ENCODE measurements at places on chromosomes 12 and 14.

- DNase-seq = no peak
These were observed 768.1 kb upstream of the TBX3 start for GRCh38 chr12:115451780-115452736.

GRCh38 chr12:49098035-49098451 is 3.4 kb upstream of the DHH start:
- DNase-seq = no peak

- peak; percentile 24 for DNase-seq
These were observed 6.6 kb downstream of the BRF1 start for GRCh38 chr14:105294142-105294597.

DNA sequence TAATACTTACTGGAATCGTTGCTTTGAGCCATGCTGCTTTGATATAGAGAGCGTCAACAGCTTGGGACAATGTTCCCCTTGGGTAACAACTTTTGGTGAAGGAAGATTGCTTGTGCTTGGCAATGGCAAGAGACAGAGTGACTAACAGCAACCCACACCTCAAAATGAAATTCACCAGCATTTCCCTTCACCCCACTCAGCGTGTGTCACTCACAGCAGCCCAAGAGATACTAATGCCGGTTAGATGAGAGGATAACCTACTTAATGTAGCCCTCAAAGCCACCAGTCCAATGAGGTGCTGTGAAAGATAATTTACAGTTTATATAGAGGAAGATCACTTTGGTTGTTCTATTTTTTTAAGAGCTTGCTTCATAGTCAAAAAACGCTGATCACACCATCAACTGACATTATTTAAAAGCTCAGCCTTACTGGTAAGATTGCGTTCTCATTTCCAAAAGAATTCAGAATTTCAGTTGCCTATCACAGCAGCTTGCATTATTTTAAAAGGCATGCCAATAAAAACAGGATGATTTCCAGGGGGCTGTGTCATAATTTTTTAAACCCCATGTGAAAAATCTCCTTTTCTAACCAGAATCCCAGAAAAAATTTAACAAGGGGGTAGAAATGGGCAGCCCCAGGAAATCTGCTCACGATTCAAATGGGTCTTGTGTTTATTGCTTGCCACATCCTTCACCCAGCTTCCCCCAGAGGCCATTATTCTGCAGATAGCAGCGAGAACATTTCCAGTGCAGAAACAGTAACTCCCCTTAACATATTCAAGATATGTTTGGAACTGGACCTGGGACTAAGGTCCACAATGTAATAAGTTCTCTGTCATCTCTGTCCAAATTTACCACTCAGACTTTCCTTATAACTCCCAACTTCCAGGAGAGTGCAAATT is at the start of gene IL26:
TSS of gene IL26 (minus strand) at position 235 of the 901 bp plus-strand sequence. CDS start at position 181, 54 bp downstream.
- DNase-seq = no peak

DNA sequence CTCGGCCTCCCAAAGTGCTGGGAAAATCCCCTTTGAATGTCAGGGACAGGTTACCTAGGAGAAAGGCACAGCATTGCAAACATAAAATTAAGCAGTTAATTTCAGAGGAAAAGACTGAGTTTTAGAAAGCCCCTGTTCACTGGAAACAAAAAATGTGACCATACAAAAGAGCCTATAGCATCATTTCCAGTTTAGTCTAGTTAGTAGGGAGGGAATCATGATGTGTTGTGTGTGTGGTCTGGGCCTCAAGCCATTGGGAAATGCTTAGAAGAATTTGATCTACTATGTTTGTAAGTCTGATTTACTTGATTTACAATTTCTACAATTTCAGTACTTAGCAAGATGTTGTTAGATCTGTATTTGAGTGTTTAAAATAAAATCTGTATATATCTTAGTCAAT is 47.1 kb upstream of the RERG start:
- no peak for DNase-seq

- DNase-seq = no peak
These were observed 143.7 kb upstream of the DCN start for GRCh38 chr12:91326058-91327027.

DNA sequence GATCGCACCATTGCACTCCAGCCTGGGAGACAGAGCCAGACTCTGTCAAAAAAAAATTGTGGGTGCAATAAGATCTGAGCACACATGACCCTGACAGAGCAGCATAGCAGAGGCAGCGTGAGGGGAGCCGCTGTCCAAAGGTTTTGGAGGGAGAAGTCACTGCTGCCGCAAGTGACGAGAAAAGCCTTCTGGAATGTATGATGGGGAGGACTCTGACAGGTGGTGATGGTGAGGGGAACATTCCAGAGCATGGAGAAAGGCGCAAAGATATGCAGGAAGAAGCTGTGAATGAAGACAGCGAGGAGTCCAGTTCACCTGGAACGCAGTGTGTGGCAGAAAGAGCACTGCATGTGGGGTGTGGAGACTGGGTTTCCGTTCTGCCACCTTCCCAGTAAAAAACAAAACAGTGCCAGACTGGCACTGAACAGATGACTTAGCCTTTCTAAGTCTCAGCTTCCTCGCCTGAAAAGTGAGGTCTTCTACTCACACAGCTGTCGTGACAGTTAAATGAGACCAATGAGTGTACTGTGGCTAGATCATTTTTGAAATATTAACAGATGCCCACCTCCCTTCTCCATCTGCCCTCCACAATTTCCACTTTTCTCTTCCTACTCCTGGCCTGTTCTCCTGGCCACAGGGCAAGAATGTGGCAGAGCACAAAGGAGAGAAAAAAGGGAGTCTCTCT is 53.4 kb upstream of the PTHLH start:
- no peak for DNase-seq

GRCh38 chr14:59215322-59215721 is 26.9 kb downstream of the DAAM1 start:
- DNase-seq = peak; percentile 77

- peak; percentile 73 for DNase-seq
These were observed at the start of gene PNMA1 for GRCh38 chr14:73713803-73714655. Gene PNMA1 (minus strand): TSS chr14:73714384. CDS start chr14:73713639, 745 bp downstream.

DNA sequence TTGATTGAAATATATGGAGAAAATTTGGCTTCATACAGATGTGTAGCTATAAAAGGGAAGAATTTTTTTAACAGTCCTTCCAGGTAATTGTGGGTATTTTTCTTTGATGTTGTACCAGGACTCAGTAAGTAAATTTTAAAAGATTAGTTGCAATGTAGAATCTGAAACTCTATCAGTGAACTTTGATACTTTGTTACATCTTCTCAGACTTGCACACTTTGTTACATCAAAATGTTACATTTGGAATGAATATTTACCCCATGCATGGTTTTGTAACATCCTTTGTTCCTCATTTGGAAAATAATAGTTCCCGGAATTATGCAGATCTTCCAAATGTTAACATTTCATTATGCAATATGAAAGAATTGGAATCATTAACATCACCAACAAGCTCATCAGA is 13.8 kb downstream of the MTHFD1 start:
- DNase-seq = no peak

DNA sequence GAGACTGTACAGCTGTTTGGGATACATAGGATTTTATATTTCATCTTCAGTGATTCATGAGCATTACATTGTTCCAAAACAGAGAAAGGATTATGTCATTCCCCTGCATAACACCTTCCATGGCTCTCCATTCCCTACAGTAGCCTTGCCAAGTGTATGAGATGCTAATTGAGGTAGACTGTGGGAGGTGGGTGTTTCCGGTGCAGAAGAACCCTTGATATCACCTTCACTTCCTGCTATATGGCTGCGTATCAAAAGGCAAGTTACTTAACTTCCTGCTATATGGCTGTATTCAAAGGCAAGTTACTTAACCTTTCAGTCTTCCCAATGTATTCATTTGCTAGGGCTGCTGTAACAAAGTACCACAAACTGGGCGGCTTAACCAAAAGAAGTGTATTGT is 11.2 kb downstream of the FAR2 start:
- no peak for DNase-seq

DNA sequence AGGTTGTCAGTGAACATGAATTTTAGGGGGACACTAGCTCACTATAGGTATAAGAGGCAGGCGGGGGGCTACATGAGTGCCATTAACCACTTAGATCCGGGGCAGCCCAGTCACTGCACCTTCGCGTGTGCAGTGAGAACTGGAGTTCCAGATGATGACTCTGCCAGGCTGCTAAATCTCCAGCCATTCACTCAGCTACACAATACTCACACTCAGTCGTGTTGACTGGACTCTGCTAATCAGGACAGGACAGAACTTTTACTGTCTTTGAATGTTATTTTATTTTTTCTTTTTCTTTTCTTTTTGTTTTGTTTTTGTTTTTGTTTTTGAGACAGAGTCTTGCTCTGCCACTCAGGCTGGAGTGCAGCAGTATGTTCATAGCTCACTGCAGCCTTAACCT is 465.6 kb downstream of the AACS start:
- no peak for DNase-seq

- no peak for DNase-seq
These were observed 13.1 kb upstream of the RIN3 start for GRCh38 chr14:92500491-92500941.

DNA sequence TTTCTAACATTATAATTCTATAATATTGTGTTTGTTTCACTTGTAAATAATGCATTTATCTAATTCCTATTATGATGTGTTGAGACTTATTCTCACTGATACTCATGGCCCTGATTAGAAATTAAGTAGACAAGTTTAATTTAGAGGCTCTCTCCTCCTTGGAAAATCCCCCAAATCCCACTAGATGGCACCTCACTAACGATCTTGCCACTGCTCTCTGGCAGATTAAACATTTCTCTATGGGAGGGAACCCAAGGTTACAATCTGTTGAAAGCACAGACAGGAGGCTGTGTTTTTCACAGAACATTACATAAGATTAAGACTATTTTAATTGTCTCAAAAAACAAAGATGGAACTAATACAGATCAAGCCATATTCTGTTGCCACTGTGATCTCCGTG is 318.7 kb downstream of the LRFN5 start:
- DNase-seq = no peak
